ENCODE measurements at places on chromosomes 13 and 19.

DNA sequence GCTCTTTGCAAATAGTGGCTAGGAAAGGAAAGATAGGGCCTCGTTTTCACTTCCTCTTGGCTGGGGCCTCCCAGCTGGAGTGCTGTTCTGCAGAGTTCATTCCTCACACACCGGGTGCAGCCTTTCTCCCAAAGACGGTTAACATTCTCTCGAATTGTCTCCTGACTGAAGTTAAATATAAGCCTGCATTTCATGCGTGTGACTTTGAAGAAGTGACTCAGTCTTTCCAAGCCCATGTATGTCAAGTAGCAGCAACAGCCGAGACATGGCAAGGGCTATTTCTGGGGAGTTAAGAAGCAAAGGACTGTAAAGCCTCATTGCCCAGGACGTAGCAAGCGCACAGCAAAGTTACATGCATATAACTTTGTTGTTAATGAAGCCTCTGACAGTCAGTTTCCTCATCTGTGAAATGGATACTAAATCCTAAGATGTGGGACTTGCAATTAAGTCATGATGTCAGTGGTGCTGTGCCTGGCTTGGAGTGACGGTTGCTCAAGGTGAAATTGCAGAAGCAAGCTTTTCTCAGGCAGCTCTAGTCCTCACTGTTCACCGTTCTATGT, 502.4 kb downstream of the MYO16 start:
- DNase-seq, result no peak

- DNase-seq, result peak; percentile 15
Measured at GRCh38 chr13:83184819-83185218, 697.5 kb downstream of the SLITRK1 start.

DNA sequence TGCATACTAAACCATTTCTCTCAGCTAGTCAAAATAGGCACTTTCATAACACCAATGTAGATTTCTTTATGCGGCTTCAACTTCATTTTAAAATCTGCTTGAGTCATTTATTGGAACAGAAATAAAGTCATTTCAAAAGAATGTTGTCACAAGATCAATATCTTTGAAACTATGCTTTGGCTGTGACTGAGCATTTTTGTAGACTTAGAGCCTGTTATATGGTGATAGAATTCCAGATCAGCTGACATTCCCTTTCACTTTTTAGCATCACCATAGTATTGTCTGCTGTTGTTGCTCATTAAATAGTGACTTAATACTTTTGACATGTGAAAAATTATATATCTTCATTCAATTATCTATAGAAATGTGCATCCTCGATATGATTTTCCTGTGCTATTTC, 279.2 kb upstream of the PRR20A start:
- peak; percentile 79 for DNase-seq

- DNase-seq, result no peak
Measured at GRCh38 chr13:96109125-96109524, 19.2 kb downstream of the HS6ST3 start.

DNA sequence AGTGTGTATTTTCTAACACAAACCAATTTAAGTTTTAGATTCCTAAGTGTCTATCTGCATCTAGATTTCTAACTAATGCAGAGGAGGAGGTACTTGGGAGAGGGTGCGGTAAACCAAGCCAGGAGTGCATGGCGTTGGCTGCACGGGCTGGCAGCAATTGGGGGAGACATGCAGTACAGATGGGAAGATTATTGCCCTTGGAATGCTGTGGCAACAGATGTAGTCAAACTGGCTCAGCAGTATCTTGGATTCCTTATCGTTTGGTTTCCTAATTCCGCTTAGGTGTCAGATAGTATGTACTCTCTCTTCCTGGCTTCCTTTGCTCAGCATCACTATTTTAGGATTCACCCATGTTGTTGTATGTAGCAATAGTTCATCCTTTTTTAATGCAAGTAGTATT, 29.4 kb upstream of the STK24 start:
- no peak for DNase-seq

DNA sequence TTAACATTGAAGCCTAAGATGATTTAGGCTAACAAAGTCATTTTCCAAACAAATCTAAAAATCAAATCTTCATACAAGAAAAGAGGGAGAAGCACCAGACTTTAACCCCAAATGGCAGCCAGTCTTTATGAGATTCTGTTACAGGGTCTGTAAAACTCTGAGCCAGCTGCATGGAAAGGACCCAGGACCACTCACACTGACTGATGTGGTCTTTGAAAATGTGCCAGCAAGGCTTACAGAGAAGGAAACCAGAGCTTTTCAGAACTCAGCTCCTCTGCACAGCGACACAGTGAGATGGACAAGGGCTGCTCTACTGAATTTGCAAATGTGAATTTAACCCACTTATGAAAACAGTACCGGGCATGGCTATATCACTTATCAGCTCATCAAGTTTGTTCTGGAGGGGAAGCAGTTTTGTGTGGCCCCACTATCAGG, 98.8 kb upstream of the SERP2 start:
- DNase-seq, result no peak

- no peak for DNase-seq
Measured at GRCh38 chr13:30241532-30241931, 65.8 kb downstream of the KATNAL1 start.

GRCh38 chr13:37209621-37210580, 104.4 kb upstream of the CSNK1A1L start:
- no peak for DNase-seq

GRCh38 chr13:67645874-67646467, 415.8 kb upstream of the PCDH9 start:
- DNase-seq, result no peak

DNA sequence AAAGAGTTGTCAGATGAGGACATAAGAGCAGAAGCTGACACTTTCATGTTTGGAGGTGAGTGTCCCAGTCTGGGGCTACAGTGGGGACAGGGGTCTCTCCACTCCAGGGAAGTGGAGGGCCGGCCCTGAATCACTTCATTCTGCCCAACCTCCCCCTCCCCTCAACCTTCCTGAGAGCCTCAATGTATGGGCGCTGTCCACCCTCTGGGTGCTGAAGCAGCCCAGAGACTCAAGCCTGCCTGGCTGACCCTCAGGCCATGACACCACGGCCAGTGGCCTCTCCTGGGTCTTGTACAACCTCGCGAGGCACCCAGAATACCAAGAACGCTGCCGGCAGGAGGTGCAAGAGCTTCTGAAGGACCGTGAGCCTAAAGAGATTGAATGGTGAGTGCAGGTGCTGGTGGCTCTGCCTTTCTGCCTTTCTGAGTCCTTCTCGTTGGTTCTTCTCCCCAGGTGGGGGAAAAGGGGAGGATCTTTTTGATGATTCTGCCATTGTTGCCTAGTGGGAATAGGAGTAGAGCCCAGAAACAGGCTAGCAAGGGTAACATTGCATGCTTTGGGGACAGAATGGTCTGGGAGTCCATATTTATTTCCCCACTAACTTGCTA, 8.8 kb downstream of the CYP4F8 start:
- no peak for DNase-seq

DNA sequence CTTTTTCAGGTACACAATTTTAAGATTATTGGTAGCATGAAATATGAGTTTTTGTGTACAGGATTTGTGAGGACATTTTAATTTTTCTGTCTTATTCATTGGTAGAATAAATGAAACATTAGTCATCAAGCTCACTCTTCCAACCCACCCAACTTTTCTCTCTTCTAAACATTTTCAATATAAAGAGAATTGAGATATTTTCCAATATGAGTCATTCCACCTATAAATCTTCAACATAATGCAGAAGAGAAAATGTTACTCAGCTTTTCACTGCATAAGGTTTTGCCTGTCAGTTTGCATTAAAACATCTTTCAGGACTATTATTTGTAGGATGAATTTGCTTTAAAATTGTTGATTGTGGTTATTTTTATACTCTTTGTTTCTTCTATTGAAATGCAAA, 330.7 kb downstream of the PCDH20 start:
- DNase-seq, result peak; percentile 51

- no peak for DNase-seq
Measured at GRCh38 chr13:46146898-46147297, 35.1 kb downstream of the LCP1 start.

DNA sequence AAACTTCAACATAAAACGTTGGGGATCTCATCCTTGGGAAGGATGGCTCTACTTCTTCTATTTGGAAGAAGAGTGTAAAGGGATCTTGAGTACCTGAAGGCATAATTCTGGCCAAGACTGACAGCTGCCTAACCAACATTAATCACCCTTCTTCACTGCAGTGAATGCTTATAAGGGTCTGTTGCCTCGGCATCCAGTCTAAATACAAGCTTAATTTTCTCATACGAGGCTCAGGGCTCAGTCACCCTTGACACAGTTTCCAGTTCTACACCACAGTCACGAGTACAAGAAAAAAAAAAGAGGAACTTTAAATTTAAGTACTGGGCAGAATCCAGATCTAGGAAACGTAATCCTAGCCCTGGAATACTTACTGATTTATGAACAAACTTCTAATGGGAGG, 9.0 kb downstream of the FPR3 start:
- no peak for DNase-seq

- no peak for DNase-seq
Measured at GRCh38 chr13:113052971-113053370, 52.6 kb upstream of the F7 start.

GRCh38 chr19:12947702-12948611, 2.3 kb downstream of the RAD23A start:
- DNase-seq, result no peak

DNA sequence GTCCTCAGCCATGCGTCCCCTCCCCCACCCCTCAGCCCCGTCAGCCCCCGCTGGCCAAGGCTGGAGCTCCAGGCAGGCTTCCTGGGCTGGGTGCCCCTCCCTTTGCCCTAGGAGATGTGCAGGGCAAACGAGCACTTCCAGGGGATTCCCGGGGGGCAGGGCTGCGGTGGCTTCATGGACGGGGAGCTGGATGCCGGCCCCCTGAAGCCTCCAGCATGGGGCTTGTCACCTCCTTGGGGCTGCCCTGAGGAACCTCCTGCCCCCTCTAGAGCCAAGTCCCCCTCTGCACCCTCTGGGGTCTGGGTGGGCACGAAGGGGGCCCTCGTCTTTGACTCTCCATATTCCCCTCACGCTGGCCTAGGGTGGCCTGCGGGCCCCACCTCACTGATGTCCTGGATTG, 25.4 kb upstream of the SLC7A10 start:
- DNase-seq, result no peak

DNA sequence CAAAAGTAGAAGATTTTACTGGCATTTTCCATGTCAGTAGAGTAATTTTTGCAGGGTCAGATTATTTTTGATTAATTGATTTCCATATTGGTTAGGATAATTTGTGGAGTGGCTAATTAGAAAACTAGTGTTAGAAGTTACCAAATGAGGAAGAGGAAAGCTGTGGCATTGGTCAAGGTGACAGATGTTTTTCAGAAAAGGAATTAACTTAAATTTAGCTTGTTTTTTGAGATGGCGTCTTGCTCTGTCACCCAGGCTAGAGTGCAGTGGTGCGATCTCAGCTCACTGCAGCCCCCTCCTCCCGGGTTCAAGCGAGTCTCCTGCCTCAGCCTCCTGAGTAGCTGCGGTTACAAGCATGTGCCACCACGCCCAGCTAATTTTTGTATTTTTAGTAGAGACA, 28.8 kb downstream of the LSM14A start:
- DNase-seq, result no peak

- no peak for DNase-seq
Measured at GRCh38 chr19:30689474-30689873, 317.3 kb downstream of the ZNF536 start.

GRCh38 chr13:40485611-40486517, 180.6 kb downstream of the FOXO1 start:
- DNase-seq, result no peak

DNA sequence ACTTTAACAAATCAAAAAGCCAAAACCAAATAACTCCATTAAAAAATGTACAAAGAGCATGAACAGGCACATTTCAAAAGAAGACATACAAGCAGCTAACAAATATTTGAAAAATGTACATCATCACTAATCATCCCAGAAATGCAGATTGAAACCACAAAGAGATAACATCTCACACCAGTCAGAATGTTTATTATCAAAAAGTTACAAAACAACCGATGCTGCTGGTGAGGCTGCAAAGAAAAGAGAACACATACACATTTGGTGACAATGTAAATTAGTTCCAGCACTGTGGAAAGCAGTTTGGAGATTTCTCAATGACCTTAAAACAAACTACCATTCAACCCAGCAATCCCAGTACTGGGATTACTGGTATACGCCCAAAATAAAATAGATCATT, 756.0 kb upstream of the PCDH20 start:
- DNase-seq, result no peak

GRCh38 chr13:41470196-41470595, 12.8 kb downstream of the RGCC start:
- DNase-seq, result no peak

DNA sequence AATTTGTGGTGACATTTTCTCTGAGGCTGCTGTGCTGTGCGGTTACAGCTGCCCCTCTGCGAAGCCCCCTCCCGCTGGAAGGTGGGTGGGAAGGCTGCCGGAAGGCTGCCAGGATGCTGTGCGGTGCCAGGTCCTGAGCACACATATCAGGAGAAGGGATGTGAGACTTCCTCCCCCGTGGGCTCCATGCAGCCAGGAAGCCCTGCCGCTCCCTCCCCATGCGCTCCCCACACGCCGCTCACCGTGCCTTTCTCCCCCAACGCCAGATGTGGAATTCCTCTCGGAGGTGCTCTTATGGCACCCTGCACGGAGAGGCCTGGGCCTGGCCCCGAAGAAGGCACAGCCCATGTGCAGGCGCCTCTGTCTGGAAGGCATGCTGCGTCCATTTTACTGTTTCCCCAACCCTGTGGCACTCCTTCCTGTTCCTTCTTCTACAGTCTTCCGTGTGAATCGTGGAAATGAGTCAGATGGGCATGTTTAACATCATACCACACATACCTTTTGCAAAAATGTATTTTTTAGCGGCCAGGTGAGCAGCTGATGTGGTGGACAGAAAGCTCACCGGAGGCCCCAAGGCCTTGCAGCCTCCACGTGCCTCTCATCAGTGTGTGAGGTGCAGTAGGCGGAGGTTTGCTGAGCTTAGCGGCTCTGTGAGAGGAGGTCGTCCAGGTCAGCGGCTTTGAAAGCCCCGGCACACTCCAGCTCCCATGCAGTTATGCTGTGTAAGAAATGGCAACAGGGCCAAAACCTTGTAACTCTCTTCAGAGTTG, 88.0 kb downstream of the ATP11A start:
- DNase-seq, result no peak

DNA sequence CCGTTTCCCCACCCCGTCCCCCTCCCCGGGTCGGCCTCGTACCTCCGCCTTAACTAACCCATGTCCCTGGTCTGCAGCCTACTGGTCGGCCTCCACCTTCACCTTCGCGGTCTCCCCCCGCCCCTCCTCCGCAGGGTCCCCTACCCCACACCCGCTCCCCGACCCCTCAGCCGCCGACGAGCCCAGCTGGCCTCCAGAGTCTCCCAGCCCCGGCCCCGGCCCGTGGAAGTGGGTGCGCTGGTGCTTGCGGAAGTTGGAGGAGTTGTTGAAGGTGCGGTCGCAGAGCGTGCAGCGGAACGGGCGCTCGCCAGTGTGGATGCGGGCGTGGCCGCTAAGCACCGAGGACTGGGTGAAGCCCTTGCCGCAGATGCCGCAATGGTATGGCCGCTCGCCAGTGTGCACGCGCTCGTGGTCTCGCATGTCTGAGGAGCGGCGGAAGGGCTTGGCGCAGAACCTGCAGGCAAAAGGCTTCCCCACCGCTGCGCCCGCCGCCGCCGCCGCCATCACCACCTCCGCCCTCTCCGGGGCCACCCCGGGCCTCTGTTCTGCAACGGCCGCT, 2.6 kb downstream of the ZNF784 start:
- DNase-seq, result no peak
